ENCODE measurements at places on chromosomes 7 and 10. TPM values are rescaled to one million over a fixed set of nuclear protein-coding genes. Genes with fewer than 3 reads are reported as not detected.

- H3K27ac ChIP-seq, result no peak overlapping the region
- no peak overlapping the region for H3K4me3 ChIP-seq
- H3K36me3 ChIP-seq, result no peaks in the 10 kb centered on the region
- peaks cover 12% of the 10 kb centered on the region for H3K4me1 ChIP-seq
- no peaks in the 10 kb centered on the region for H3K27me3 ChIP-seq
- no peak for DNase-seq
Measured at GRCh38 chr10:89371079-89371478, 6.8 kb upstream of the IFIT1B start.

DNA sequence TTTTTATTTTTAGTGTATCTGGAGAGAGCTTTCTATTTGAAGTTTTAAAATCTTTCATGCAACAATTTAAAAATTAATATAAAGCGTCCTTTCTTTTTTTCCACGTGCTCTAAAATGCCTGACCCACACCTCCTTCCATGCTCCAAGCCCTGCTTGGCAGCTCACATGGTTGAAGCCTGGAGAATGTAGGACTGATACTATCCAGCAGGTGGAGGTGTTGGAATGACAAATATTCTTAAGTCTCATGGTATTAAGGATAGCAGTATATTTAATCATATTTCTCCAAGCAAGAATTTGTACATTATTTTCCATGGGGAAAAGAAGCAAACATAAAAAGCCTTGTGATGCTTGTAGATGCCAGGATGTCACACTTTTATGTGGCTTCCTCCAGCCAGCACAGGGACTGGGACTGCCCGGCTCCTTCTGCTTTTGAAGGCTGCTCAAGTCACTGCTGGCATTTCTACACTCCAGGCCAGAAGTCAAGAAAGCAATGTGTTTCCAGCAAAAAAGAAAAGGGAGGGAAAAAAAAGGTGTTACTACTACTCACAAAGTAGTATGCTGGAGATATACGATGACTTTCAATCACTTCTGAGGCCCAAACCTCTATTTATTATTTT is 49.7 kb downstream of the BZW2 start:
- no peaks in the 10 kb centered on the region for H3K27me3 ChIP-seq
- peaks cover 10% of the 10 kb centered on the region for H3K4me1 ChIP-seq
- H3K27ac ChIP-seq, result no peak overlapping the region
- H3K36me3 ChIP-seq, result peaks cover 66% of the 10 kb centered on the region
- DNase-seq, result peak; percentile 11
- H3K4me3 ChIP-seq, result no peak overlapping the region

- H3K27me3 ChIP-seq, result no peaks in the 10 kb centered on the region
- peak overlapping the region; percentile 54 for H3K4me3 ChIP-seq
- peaks cover 87% of the 10 kb centered on the region for H3K4me1 ChIP-seq
- peaks cover 32% of the 10 kb centered on the region for H3K36me3 ChIP-seq
Measured at GRCh38 chr10:26448706-26449435, 10.7 kb downstream of the APBB1IP start.

GRCh38 chr7:42672339-42672999 is 239.4 kb downstream of the C7orf25 start:
- H3K27ac ChIP-seq, result no peak overlapping the region
- peaks cover 3% of the 10 kb centered on the region for H3K27me3 ChIP-seq
- no peaks in the 10 kb centered on the region for H3K36me3 ChIP-seq
- no peak overlapping the region for H3K4me3 ChIP-seq
- H3K4me1 ChIP-seq, result peaks cover 4% of the 10 kb centered on the region
- no peak for DNase-seq

DNA sequence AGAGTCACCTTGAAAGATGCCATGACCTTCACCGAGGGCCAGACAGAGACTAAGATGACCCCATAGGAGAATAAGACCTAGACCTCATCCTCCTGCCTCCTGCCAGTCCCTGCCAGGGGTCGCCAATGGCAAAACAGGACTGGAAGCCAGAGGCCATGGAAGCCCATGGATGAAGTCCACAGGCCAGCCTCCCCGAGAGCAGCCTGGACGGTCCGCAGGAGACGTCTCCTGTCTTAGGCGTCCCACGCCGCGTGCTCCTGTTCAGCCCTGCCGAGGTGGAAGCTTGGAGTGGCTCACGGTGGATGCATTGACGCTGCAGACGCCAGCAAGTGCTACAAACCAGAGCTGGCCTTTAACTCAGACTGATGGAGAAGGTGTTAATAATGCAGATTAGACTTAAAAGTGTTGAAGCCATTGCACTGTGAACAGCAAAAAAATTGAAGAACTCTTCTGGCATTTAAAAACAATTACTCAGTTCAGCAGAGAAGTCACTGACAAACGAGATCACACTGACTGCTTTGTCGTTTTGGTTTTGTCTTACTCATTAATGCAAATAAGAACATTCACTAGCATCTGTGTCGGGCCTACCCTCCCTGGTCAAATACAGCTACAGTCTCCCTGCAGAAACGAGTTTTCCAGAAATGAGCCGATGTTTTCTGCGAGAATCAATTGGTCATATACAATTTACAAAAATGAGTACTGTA is 38.1 kb upstream of the FAM20C start:
- no peaks in the 10 kb centered on the region for H3K36me3 ChIP-seq
- peaks cover 9% of the 10 kb centered on the region for H3K4me1 ChIP-seq
- H3K27ac ChIP-seq, result no peak overlapping the region
- no peak overlapping the region for H3K4me3 ChIP-seq

- H3K27ac ChIP-seq, result no peak overlapping the region
- no peak overlapping the region for H3K4me3 ChIP-seq
- no peak for DNase-seq
- no peaks in the 10 kb centered on the region for H3K36me3 ChIP-seq
- H3K4me1 ChIP-seq, result peaks cover 12% of the 10 kb centered on the region
Measured at GRCh38 chr7:94616855-94617254, 39.1 kb downstream of the SGCE start.

DNA sequence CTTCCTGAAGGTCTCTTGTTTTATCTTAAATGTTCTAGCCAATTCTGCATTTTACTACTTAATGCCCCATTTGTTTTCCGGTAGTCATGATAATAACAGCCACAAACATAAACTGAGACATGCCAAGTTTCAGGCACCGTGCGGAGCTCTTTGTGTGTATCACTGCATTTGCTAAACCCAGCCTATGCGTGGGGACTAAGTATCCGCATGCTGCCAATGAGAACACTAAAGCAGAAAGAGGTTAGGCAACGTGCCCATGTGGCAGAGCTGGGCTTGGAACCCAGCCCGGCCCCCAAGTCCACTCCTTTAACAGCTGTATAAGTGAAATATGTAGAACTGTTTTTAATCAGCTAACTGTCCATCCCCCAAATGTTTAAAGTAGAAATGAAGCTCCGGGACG is 54.1 kb downstream of the SLIT1 start:
- H3K27me3 ChIP-seq, result no peaks in the 10 kb centered on the region
- H3K4me1 ChIP-seq, result no peaks in the 10 kb centered on the region
- no peak overlapping the region for H3K4me3 ChIP-seq
- DNase-seq, result no peak
- no peak overlapping the region for H3K27ac ChIP-seq

- DNase-seq, result no peak
- H3K27ac ChIP-seq, result no peak overlapping the region
- no peaks in the 10 kb centered on the region for H3K4me1 ChIP-seq
- H3K27me3 ChIP-seq, result no peaks in the 10 kb centered on the region
- no peaks in the 10 kb centered on the region for H3K36me3 ChIP-seq
Measured at GRCh38 chr7:124130-124949, 68.0 kb upstream of the FAM20C start.

- peak overlapping the region; percentile 23 for H3K4me3 ChIP-seq
- no peak overlapping the region for H3K27ac ChIP-seq
- H3K4me1 ChIP-seq, result no peaks in the 10 kb centered on the region
- H3K27me3 ChIP-seq, result peaks cover 27% of the 10 kb centered on the region
Measured at GRCh38 chr10:42866115-42866995, 83.8 kb downstream of the BMS1 start.

DNA sequence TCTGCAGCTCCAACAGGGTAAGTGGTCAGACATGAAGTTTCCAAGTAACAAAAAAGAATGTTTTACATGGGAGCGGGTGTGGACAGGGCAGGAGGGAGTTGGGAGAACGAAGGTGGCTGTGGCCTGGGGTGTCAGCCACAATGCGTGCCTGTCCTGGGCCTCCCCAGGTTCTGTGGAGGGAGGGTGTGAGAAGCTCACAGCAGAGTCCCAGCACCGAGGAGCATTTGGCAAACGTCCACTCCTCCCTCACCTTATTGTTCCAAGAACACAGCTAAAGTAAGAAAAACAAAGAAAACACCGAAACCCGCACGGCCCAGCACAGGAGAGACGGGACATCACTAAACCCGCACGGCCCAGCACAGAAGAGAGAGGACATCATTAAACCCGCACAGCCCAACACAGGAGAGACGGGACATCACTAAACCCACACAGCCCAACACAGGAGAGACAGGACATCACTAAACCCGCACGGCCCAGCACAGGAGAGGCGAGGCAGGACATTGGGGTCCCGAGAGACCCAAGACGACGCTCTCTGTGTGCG is 226.4 kb downstream of the MAD1L1 start:
- DNase-seq, result no peak
- H3K36me3 ChIP-seq, result no peaks in the 10 kb centered on the region
- H3K4me1 ChIP-seq, result no peaks in the 10 kb centered on the region
- H3K4me3 ChIP-seq, result no peak overlapping the region

- H3K4me1 ChIP-seq, result peaks cover 11% of the 10 kb centered on the region
- DNase-seq, result no peak
- H3K27me3 ChIP-seq, result peaks cover 43% of the 10 kb centered on the region
- H3K27ac ChIP-seq, result no peak overlapping the region
- no peak overlapping the region for H3K4me3 ChIP-seq
Measured at GRCh38 chr7:116521046-116521664, 3.7 kb upstream of the CAV1 start.

GRCh38 chr7:41691286-41692190 is 11.4 kb downstream of the INHBA start:
- peaks cover 2% of the 10 kb centered on the region for H3K36me3 ChIP-seq
- peaks cover 27% of the 10 kb centered on the region for H3K27me3 ChIP-seq
- H3K27ac ChIP-seq, result no peak overlapping the region

DNA sequence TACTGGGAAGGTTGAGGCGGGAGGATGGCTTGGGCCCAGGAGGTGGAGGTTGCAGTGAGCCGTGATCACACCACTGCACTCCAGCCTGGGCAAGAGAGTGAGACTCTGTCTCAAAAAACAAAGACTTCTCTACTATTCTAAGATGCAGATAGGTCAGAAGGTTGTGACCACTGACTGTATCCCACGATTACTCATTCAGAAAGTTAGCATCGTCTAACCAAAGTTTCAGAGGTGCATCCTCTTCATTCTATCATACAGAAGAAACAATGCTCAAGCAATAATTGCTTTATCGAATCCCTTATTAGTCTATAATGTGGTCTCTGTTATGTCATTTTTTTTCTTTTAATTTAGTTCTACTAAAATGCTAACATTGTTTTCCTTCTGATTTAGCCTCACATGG is 348.7 kb upstream of the LRGUK start:
- H3K4me1 ChIP-seq, result no peaks in the 10 kb centered on the region
- peaks cover 18% of the 10 kb centered on the region for H3K36me3 ChIP-seq
- no peak overlapping the region for H3K4me3 ChIP-seq

DNA sequence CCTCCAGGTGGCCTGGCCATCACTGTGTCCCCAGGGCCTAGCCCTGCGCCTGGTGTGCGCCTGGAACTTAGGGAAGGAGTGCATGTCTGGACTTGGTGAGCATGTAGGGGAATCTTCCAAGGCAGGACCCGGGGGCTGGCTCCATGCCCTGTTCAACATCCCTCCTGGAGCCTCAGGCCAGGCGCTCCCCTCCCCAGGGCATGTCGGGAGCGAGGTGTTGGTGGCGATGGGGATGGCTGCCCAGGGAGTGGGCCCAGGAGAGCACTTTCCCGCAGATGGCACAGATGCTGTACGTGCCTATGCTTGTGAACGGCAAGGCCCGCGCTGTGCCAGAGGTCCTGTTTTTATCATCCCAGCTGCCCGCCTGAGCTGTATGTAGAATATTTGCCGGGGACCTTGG is 55.0 kb downstream of the CDH23 start:
- no peak overlapping the region for H3K4me3 ChIP-seq
- H3K36me3 ChIP-seq, result no peaks in the 10 kb centered on the region
- no peak for DNase-seq
- no peaks in the 10 kb centered on the region for H3K27me3 ChIP-seq

DNA sequence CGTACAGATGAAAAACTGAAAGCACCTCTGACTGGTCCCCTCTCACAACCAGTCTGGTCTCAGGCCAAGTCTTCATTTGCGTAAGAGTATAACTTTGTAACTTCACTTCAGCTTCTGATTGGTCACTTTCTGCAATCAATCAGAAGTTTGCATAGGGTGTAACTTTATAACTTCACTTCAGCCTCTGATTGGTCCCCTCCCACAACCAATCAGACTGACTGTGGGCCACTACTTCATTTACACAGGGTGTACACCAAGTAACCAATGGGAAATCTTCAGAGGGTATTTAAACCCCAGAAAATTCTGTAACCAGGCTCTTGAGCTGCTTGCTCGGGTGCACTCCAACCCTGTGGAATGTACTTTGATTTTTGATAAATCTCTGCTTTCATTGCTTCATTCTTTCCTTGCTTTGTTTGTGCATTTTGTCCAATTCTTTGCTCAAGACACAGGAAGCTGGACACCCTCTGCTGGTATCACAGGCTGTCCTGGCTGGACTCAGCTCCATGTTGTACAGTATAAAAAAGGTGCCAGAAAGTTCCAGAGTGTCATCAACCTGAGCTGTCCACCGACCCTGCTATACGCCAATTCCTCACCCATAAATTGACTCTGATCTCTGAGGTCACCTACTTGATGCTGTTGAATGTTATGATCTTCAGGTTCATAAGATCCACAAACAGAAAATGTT is 74.5 kb downstream of the COBL start:
- no peaks in the 10 kb centered on the region for H3K36me3 ChIP-seq
- peaks cover 6% of the 10 kb centered on the region for H3K27me3 ChIP-seq
- DNase-seq, result no peak
- no peaks in the 10 kb centered on the region for H3K4me1 ChIP-seq
- no peak overlapping the region for H3K27ac ChIP-seq

DNA sequence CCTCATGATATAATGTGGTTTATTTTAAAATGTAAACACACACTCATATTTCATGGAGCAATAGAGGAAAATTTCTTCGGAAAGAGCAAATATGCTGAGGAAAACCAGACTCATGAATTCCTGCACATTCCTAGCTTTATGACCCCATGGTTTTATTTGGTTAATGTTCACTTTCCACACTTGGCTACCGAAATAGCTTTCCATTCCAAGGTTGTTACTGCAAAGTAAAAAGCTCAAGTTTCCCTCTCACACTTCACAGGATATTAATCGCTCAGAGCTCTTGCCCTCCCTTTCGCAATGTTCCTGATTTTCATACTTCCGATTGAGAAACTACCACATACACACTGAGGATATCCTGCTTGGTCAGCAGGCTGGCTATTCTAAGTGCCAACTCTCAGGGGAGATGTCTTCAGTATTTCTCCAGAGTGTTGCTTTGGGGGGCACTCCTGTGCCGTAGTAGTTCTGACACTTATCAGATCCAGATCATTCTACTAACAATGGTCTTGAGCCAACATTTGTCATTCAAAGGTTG is 77.5 kb upstream of the STEAP1B start:
- H3K4me3 ChIP-seq, result no peak overlapping the region
- H3K36me3 ChIP-seq, result no peaks in the 10 kb centered on the region
- peaks cover 25% of the 10 kb centered on the region for H3K27me3 ChIP-seq
- no peak overlapping the region for H3K27ac ChIP-seq
- H3K4me1 ChIP-seq, result no peaks in the 10 kb centered on the region

The PLEKHS1 gene
- not detected for total RNA-seq

The PTPN20 gene
- total RNA-seq, result 1.3 TPM

The GPR15LG gene
- not detected for total RNA-seq

The IL15RA gene
- total RNA-seq, result 14.7 TPM

The TRIM50 gene
- total RNA-seq, result not detected

The TYW1B gene
- 2.8 TPM for total RNA-seq

Measured in activated naive CD4-positive, alpha-beta T cell treated with anti-CD3 and anti-CD28 coated beads for 36 hours (primary cell).